GM12878 (cell line): ENCODE measurements at places on chromosomes 3 and 15. TPM values are rescaled to one million over a fixed set of nuclear protein-coding genes. Genes with fewer than 3 reads are reported as not detected.

DNA sequence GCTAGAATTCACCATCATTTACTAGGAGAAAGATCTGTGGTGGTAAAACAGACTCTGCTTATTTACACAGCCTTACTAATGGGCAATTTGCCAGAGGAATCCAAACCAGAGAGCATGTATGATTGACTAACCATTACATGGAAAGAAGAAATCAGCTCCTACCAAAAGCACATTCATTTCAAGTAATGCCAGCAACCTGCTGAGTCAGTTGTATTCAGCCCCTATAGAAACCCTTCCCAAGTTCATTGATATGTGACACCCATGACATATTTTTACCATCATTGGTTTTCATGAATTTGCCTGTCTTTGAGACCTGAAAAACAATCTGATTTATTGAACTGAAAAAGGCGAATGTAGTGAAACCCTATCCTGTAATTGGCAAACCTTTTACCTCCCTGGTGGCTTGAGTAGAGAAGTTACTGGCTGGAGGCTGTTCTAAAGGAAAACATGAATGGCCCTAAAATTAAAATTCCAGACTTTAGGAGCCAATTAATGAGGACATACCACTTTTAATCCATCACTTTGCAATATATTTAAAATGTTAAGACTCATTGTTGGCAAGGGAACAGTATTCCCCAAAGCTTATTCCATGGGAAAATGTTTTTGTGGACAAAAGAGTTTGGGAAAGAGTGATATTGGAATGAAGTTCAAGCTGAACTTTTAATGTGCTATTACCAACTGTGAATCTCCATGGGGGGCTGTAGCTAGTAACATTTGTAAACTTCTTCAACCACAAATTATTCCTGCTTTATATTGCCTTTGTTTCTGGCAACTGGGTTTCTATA is 542.9 kb downstream of the FHIT start:
- no peaks in the 10 kb centered on the region for H3K27me3 ChIP-seq
- no peaks in the 10 kb centered on the region for H3K4me1 ChIP-seq
- no peaks in the 10 kb centered on the region for H3K36me3 ChIP-seq
- DNase-seq: no peak
- no peak overlapping the region for H3K4me3 ChIP-seq

DNA sequence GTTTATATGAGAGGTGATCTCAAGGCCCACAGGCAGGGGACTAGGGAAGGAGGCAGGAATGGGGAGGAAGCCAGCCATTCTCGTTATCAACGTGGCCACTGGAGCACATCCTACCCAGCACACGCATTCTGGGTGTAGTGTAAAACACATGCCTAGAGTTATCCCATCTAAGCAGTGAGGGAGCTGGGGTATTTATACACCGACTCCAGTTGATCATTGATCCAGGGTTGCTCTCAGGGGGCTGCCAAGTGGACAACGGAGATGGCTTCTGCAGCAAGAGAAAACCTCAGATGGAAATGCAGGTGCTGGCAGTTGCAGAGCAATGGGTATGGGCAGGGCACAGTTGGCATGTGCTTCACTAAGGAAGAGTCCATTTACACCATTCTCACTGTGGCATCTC is 30.4 kb upstream of the SYNM start:
- no peaks in the 10 kb centered on the region for H3K36me3 ChIP-seq
- no peak for DNase-seq
- H3K4me1 ChIP-seq: peaks cover 7% of the 10 kb centered on the region
- H3K27ac ChIP-seq: no peak overlapping the region

The GPR27 gene
- not detected in 2 replicates for total RNA-seq

- no peak for DNase-seq
- no peak overlapping the region for H3K27ac ChIP-seq
- no peak overlapping the region for H3K4me3 ChIP-seq
- H3K36me3 ChIP-seq: no peaks in the 10 kb centered on the region
Measured at GRCh38 chr3:120160050-120160449, 65.8 kb upstream of the GSK3B start.

The TMIE gene
- not detected in 2 replicates for total RNA-seq

- no peaks in the 10 kb centered on the region for H3K27me3 ChIP-seq
- H3K4me1 ChIP-seq: no peaks in the 10 kb centered on the region
- no peak overlapping the region for H3K4me3 ChIP-seq
- DNase-seq: no peak
- H3K27ac ChIP-seq: no peak overlapping the region
- H3K36me3 ChIP-seq: no peaks in the 10 kb centered on the region
Measured at GRCh38 chr15:48916721-48917120, 38.8 kb downstream of the EID1 start.

- H3K27ac ChIP-seq: no peak overlapping the region
- no peak for DNase-seq
- no peaks in the 10 kb centered on the region for H3K36me3 ChIP-seq
- H3K27me3 ChIP-seq: no peaks in the 10 kb centered on the region
Measured at GRCh38 chr3:34881026-34881425, 758.3 kb upstream of the ARPP21 start.

DNA sequence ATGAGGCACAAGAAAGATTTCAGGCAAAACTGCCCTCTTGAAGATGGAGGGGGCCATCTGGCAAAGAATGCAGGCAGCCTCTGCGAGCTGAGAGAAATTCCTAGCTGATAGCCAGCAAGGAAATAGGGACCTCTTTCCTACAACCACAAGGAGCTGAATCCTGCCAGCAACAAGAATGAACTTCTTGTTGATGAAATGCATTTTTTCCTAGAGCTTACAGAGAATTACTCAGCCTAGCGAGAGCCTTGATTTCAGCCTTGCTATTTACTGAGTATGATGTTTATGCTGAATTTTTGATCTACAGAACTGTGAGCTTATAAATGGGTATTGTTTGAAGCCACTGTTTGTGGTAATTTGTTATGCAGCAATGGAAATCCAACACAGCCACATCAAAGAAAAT is 148.5 kb upstream of the NAALADL2 start:
- H3K27ac ChIP-seq: no peak overlapping the region
- no peaks in the 10 kb centered on the region for H3K4me1 ChIP-seq
- no peaks in the 10 kb centered on the region for H3K36me3 ChIP-seq

GRCh38 chr3:20154928-20155327 is 31.1 kb downstream of the SGO1 start:
- H3K27ac ChIP-seq: no peak overlapping the region
- no peak overlapping the region for H3K4me3 ChIP-seq
- H3K27me3 ChIP-seq: no peaks in the 10 kb centered on the region
- no peak for DNase-seq
- no peaks in the 10 kb centered on the region; the same call in 1 of the 2 replicates for H3K36me3 ChIP-seq

- no peaks in the 10 kb centered on the region for H3K36me3 ChIP-seq
- H3K4me3 ChIP-seq: no peak overlapping the region
- H3K4me1 ChIP-seq: no peaks in the 10 kb centered on the region
- DNase-seq: no peak
- H3K27me3 ChIP-seq: no peaks in the 10 kb centered on the region
- H3K27ac ChIP-seq: no peak overlapping the region
Measured at GRCh38 chr3:64884536-64884935, 196.7 kb upstream of the ADAMTS9 start.

DNA sequence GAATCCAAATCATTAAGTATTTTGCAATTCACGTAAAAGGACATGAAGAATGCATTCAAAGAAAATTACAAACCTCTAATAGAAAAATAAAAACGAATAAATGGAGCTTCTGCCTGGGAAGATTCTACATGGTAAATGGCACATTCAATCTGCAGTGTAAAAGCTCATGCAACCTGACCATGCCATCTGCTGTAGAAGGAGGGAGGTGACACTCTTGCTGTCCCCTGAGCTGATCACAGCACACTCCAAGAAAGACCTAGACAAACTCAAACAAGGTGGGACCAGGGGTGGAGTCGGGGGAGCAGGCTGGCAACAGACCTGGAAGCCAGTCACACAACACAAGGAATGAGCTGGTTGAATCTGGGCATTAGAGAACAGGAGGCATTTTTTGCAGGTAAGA is 101.8 kb downstream of the BDH1 start:
- no peaks in the 10 kb centered on the region for H3K4me1 ChIP-seq
- H3K27me3 ChIP-seq: no peaks in the 10 kb centered on the region
- H3K36me3 ChIP-seq: no peaks in the 10 kb centered on the region
- H3K4me3 ChIP-seq: no peak overlapping the region

GRCh38 chr3:185409957-185410356 is 47.0 kb downstream of the MAP3K13 start:
- no peaks in the 10 kb centered on the region for H3K27me3 ChIP-seq
- H3K36me3 ChIP-seq: no peaks in the 10 kb centered on the region
- no peak overlapping the region for H3K27ac ChIP-seq
- DNase-seq: no peak

The P2RY14 gene
- not detected in 2 replicates for total RNA-seq

DNA sequence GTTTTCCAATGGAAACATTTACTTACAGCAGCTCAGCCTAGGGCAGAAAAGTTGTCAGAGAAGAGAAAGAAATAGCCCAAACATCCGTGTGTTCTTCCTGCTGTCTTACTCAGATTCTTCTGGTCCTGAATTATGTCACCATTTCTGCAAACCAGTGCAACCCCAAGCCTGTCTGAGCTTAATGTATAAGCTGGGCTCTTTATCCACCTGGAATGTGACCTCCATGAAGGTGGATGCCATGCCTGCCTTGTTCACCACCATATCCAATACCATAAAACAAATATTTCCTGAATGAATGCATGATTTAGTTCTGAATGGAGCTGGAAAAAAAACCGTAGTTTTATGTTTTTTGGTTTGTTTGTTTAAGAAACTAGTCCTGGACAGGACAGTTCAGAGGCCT is 150.9 kb downstream of the RYR3 start:
- no peak overlapping the region for H3K4me3 ChIP-seq
- H3K27me3 ChIP-seq: no peaks in the 10 kb centered on the region
- no peaks in the 10 kb centered on the region for H3K36me3 ChIP-seq
- DNase-seq: no peak
- no peaks in the 10 kb centered on the region for H3K4me1 ChIP-seq

DNA sequence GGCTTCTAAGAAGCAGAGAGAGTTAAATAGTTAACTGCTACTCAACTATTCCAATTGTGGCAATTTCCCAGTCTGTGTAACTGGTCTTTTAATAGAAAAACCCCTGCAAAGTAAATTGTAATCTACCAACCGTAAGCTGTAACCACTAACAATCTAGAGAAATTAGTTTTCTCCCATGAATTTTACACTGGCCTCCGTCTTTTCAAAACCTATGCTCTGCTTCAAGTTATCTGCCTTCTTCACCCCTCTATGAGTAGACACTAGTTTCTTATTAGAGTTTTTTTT is 42.6 kb downstream of the LRRFIP2 start:
- DNase-seq: no peak
- no peak overlapping the region for H3K4me3 ChIP-seq
- H3K27ac ChIP-seq: no peak overlapping the region
- H3K36me3 ChIP-seq: no peaks in the 10 kb centered on the region
- H3K4me1 ChIP-seq: peaks cover 9% of the 10 kb centered on the region; the same call in 1 of the 2 replicates

DNA sequence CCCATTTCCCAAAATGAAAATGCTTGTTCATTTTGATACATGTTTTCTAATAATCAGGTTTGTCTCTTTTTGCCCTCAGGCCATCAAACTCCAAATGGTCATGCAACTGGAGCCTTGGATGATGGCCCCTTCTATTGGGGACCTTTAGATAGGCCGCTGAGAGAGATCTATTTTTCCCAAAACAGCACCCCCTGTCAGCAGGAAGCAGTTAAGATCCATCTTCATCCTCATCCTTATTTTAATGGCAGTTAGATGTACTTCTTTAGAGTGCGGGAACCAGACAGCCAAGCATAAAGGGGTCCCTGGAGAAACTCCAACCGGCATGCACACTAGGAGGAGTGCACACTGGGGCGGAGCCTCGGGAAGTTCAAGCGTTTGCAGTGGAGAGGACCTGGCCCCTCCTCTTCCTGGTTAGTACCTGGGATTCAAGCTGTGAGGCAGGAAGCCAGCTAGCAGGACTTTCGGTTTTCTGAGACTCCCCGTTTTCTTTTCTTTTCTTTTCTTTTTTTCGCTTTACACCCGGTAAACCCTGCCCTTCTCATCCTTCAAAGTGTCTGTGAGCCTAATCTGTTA is 31.9 kb upstream of the STRIT1 start:
- no peaks in the 10 kb centered on the region for H3K27me3 ChIP-seq
- H3K27ac ChIP-seq: no peak overlapping the region

DNA sequence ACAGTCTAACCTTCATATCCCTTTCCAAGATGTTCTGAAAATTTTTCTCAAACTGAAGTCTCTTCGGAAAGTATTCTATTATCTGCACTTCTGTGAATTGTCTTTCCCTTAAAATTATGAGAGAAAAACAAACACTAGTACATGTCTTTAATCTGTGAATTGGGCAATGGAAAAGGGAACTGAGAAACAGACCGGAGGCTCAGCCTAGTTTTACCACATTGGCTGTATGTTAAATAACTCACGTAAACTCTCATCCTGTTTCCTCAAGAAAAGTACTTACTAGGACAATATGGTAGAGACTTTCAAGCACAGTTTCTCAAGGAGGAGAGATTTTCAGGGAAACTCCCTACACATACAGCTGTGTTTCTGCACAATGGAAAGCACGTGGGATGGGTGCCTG is 982.2 kb upstream of the SEMA6D start:
- H3K4me1 ChIP-seq: no peaks in the 10 kb centered on the region
- no peak overlapping the region for H3K4me3 ChIP-seq
- H3K27ac ChIP-seq: no peak overlapping the region

GRCh38 chr3:87036671-87037070 is 45.7 kb upstream of the VGLL3 start:
- no peak for DNase-seq
- no peaks in the 10 kb centered on the region for H3K36me3 ChIP-seq
- no peaks in the 10 kb centered on the region for H3K27me3 ChIP-seq
- no peak overlapping the region for H3K4me3 ChIP-seq
- H3K4me1 ChIP-seq: no peaks in the 10 kb centered on the region
- H3K27ac ChIP-seq: no peak overlapping the region

DNA sequence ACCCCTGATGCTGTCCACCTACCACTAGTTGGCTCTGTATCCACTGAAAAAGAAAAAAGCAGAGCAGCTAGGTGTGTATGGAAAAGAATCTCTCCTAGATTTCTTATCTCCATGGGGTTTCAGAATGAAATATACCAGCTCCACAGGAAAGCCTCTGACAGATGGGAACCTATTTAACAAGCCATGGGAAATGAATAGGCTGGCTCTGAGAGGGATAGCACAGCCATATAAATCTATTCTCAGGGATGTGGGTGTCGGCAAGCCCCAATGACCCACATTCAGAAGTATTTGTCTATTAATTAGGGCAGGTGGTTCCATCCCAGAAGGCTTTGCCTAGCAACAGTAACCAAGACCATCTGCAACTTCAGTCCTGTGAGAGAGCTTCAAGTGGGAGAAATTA is 694.1 kb downstream of the AGBL1 start:
- no peaks in the 10 kb centered on the region for H3K36me3 ChIP-seq
- no peak for DNase-seq
- no peak overlapping the region for H3K4me3 ChIP-seq
- H3K4me1 ChIP-seq: no peaks in the 10 kb centered on the region
- no peaks in the 10 kb centered on the region for H3K27me3 ChIP-seq

- H3K27ac ChIP-seq: no peak overlapping the region
- no peaks in the 10 kb centered on the region for H3K36me3 ChIP-seq
- no peaks in the 10 kb centered on the region for H3K27me3 ChIP-seq
- H3K4me3 ChIP-seq: no peak overlapping the region
- DNase-seq: no peak
Measured at GRCh38 chr15:60340207-60340921, 57.4 kb downstream of the ANXA2 start.

The SPTBN5 gene
- 0.05 and 0.18 TPM in 2 replicates for total RNA-seq
